ENCODE measurements at places on chromosomes 6 and 20. TPM values are rescaled to one million over a fixed set of nuclear protein-coding genes. Genes with fewer than 3 reads are reported as not detected.
A peak's percentile ranks its signal among the peaks of the same experiment; 100 is the strongest.

- DNase-seq: peak; percentile 69
These were observed 40.1 kb upstream of the DYNLRB1 start for GRCh38 chr20:34475979-34476736.

DNA sequence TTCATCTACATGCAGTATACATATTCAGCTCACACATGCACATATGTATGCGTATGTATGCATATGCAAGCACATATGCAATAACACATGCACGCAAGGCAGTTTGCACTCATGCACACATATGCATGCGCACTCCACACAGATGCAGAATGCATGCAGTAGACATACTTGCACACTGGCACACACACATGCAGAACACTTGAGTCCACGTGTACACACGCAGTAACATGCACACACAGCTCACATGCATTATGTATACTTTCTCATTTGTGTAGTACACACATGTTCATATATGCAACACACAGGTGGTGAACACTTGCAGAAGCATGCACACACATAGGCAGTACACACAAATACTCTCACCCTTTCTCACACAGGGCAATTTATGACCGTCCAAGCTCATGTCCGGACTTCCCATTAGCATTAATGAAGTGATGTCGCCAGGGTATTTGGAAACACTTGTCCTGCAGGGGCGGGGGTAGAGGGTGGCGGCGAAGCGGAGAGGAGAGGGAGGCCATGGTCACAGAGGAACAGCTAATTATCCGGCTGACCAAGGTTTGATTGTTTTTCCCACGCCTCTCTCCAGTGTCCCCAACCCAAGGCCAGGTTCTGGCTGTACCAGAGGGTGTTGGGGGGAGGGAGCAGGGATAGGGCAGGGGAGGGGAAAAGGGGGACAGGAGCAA lies 91.3 kb downstream of the VEGFA start:
- DNase-seq: no peak

DNA sequence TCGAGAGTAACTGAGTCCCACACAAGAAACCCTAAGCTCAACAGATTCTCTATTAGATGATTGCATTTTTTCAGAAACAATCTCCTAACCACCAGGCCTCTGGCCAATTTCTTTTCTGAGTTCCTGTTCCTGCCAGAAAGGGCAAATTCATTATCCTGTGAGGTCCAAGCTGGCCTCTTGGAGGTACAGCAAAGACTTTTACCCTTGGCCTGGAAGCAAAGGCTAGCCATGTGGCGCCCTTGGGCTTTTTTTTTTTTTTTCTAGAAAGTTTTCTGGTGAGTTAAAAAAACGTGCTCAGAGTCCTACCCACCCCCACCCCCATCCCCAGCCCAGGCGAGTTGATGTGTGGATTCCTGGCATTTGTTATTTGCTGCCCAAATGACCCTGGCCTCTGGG lies 59.0 kb upstream of the EEF1A1 start:
- peak; percentile 84 for DNase-seq

GRCh38 chr6:67496191-67496590 lies 1138.9 kb upstream of the ADGRB3 start:
- DNase-seq: no peak

Gene BACH2
- not detected for total RNA-seq

Gene PTCRA
- not detected for total RNA-seq

Gene HLA-DQB1
- total RNA-seq: not detected

Gene SLC12A5
- 0.15 TPM for total RNA-seq

Gene C6orf132
- 0.07 TPM for total RNA-seq

Measured in MG63 (cell line).